ENCODE measurements at places on chromosomes 4 and X.

DNA sequence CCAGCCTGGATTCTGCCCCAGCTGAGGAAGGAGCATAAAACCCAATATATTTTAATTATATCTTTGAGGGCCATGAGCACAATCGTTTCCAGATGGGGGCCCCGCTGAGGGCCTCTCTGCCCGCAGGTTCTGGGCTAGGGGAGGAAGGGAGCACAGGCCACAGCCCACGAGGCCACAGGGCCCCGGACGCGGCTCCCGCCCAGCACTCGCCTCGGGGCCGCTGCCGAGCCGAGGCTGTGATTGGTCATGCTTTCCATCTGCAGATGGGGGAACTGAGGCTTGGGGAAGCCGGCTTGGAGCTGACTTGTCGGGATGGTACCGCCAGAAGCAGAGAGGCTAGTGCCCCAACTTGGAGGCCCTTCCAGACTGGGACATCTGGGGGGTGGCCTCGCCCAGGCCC is 34.0 kb downstream of the TACC3 start:
- no peak for DNase-seq

- peak; percentile 20 for DNase-seq
These were observed 46.2 kb downstream of the SMARCA5 start for GRCh38 chr4:143559757-143560147.

DNA sequence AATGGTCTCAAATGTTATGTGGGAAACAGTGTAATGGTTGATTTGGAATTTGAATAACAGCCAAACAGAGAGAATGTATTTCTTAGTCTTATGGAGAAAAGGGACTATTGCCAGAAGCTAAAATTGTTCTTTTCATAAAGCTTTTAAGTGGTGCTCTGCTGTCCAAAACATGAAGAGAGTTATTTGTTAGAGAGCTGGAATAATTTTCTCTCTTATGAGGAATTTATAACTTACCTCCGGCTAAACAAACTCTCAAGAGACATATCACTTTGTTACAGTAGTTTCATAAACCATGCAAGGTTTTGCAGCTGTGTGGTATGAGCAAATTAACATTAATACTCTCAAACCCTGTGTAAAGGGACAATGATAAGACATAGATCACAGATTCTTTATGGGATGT is 28.6 kb downstream of the SULT1B1 start:
- DNase-seq = no peak

- no peak for DNase-seq
These were observed 1516.4 kb upstream of the PABPC4L start for GRCh38 chr4:135718019-135718418.
